NCI-H2029 treated with DMSO at 0.1 percent for 48 hours (cell line): ENCODE measurements at places on chromosomes 6 and 20.

DNA sequence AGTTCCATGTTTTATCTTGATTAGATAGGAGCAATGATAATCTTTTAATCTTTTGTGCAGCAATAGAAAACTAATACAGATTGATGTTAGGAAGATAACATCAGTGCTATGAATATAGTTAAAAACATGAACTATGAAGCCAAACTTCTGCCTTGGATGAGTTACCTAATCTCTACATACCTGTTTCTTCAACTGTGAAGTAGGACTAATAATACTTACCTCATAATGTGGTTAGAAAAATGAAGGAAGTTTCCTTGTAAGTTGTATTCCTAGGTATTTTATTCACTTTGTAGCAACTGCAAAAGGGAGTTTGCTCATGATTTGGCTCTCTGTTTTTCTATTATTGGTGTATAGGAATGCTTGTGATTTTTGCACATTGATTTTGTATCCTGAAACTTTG is 111.9 kb downstream of the FRK start:
- DNase-seq, result no peak

- DNase-seq, result no peak
Observed at GRCh38 chr6:124661097-124661661, 301.1 kb upstream of the RNF217 start.

DNA sequence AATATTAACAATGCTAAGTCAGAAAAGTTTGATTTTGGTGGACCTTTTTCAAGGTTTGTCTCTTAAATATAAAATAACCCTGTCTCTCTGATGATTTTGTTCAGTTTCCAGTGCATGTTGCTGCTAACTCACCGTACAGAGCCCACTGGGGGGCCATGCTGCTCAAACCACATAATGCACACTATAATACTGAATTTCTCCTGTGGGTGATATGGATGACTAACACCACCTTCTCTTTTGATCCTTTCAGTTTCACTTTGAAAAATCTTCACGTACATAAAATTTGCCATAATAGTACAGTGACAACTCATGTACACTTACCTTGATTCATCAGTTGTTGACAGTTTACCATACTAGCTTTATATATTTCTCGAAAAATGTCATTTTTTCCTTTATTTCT is 506.6 kb upstream of the MAN1A1 start:
- no peak for DNase-seq

- DNase-seq, result no peak
Observed at GRCh38 chr20:5448449-5449118, 131.8 kb upstream of the PROKR2 start.

DNA sequence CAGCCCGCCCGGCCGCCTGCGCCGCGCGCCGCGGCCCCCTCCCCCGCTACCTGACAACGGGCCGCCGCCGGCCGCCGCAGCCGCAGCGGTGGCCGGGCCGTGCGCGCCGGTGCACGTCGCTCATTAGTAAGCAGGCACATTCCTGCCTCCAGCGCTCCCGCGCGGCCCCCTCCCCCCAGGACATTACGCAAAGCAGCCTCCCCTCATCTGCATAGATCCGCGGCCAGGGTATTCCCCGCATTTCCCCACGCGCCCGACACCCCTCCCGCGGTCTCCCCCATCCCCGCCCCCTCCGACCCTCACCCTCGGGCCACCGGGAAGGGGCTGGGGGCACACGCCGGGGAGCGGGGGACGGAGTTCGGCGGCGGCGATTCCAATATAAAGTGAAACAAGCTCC is at the start of gene HIVEP2:
TSS of gene HIVEP2 (minus strand) at position 128 of the 397 bp plus-strand sequence. CDS start 170,438 bp downstream, outside the sequence.
- DNase-seq, result no peak

DNA sequence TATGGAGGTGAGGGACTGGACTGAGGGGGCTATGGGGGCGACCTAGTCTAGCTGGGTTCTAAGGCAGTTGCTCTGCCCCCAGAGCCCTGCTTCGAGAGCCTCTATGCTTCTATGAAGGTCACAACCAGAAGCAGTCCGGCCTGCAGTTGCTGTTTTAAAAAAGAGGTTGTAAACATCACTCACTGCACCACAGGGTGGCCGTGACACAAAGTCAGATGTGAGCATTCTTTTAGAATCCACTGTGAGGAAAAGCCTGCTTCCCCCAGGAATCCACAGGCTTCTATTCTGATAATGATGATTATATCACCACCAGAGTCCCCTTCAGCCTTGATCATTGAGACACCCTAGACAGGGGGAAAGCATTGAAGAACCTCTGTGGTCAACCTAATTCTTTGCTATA is 229.7 kb upstream of the AGPAT4 start:
- no peak for DNase-seq

DNA sequence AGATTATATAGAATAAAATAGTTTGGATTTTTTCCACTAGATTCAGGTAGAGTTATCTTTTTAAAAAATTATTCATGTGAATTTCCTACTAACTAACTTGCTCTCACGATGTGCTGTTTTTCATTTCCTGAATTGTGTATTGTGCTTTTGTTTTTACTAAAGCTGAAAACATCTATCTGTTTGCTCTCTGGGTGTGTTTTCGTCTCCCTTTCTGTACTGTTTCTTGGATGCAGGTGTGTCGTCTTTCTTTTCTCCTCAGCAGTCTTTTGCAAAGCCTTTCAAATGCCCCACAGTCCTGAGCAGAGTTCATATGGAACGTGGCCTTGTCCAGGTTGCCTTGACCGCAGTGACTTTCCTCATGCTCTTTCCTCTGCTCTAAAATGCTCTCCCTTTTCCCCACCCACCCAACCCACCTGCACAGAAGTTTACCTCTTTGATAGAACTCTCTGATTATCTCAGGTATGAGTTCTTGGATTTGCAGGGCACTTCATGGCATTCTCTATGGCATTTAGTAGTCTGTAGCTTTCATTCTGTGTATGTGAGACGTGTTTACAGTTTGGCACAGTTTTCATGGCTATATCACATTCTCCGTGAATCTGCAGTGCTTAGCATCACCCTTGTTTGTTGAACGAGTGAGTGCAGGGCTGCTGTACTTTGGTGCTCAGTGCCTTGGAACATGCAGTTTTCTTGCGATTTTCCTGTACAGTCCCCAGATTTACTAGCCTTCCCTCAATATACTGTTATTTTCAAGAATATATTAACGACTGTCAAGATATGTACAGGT is 77.1 kb downstream of the FARS2 start:
- DNase-seq, result no peak

DNA sequence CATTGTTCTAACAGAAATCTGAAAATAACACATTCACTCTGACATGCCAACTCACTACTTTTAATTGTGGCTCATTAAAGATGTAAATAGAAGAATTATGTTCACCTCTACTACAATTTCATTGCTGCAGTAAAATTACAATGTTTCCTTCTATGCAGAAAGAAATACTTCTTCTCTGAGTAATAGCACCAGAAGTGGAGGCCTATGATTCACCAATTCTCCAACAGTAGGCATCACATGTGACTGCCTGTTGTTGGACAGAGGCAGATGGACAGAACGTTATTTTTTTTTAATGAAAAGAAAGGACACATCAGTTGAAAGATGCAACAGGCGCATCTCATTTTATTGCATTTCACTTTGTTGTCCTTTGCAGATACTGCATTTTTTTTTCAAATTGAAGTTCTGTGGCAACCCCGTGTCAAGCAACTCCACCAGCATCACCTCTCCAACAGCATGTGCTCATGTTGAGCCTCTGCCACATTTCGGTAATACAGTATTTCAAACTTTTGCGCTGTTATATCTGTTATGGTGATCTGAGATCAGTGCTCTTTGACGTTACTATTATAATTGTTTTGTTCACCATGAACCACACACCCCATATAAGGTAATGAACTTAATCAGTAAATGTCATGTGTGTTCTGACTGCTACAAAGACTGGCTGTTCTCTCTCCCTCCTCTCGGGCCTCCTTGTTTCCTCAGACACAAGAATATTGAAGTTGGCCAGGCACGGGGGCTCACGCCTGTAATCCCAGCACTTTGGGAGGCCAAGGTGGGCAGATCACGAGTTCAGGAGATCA is 121.4 kb downstream of the ATXN1 start:
- DNase-seq, result no peak

GRCh38 chr6:14751645-14752175 is 494.2 kb upstream of the JARID2 start:
- no peak for DNase-seq

- DNase-seq, result no peak
Observed at GRCh38 chr20:52402514-52402913, 210.9 kb upstream of the ZFP64 start.

DNA sequence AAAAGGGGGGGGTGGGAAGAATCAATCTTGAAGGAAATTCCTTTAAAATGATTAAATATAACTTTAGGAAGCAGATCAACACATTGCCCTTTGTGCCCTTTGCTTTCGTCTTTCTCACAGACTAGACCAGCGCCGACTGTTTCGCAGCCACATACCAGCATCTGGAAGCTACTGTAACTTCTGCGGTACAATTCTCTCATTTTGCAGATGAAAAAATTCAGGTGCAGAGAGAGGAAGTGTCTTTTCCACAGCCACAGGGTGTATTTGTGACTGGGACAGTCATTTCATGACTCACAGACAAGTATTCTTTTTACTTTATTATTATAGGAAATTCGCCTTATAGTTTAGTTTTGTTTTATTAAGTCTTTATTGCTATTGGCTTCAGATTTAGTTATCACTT is 84.2 kb downstream of the UST start:
- no peak for DNase-seq

DNA sequence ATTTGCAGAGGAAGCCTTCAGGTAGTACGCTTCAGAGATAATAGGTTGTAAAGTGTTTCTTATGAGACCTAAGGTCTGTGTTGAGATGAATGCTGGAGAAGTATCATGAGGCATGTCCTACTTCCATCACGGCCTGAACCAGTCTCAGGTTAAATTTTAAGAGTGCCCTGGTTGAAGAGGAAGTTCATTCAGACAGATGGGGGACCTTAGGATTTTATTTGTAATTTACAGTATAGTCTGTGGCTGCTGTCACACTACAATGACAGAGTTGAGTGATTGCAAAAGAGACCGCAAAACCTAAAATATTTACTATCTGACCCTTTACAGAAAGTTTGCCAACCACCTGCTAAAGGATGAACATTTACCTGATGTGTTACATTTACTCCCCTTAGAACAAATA is 70.9 kb downstream of the UST start:
- DNase-seq, result no peak

GRCh38 chr6:38420207-38420606 is 219.5 kb downstream of the BTBD9 start:
- no peak for DNase-seq

DNA sequence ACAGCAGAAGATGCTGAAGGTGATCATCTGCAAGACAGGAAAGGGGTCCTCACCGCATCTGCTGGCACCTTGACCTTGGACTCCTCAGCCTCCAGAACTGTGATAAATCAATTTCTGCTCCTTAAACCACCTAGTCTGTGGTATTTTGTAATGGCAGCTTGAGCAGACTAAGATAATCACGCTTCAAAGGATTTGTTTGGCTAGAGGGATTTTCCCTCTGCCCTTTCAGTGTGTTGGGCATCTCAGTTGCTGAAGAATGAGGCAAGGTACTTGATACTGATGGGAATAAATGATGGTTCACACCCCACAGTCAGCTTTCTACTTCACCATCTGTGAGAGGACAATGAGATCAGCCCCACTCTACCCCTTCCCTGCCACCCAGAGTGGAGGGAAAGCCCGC is 60.2 kb downstream of the ADAT2 start:
- DNase-seq, result no peak
